ENCODE measurements at places on chromosomes 4 and X. TPM values are rescaled to one million over a fixed set of nuclear protein-coding genes. Genes with fewer than 3 reads are reported as not detected.

STS gene
- total RNA-seq = 2.1 TPM

LYAR gene
- 28.2 TPM for total RNA-seq

GPRIN3 gene
- total RNA-seq = 4.0 TPM

CXCL6 gene
- total RNA-seq = not detected

IGSF1 gene
- total RNA-seq = 0.23 TPM

RASL11B gene
- not detected for total RNA-seq

SPACA5 gene
- total RNA-seq = not detected

GLRA2 gene
- total RNA-seq = not detected

OTC gene
- total RNA-seq = not detected

GRID2 gene
- total RNA-seq = not detected

RHOXF2 gene
- total RNA-seq = not detected

APLN gene
- total RNA-seq = 0.59 TPM

LDOC1 gene
- total RNA-seq = 92.7 TPM

CLDN34 gene
- not detected for total RNA-seq

SMARCA5 gene
- total RNA-seq = 20.6 TPM

YY2 gene
- total RNA-seq = 2.9 TPM

ARHGEF6 gene
- 0.18 TPM for total RNA-seq

CT55 gene
- not detected for total RNA-seq

CHRDL1 gene
- not detected for total RNA-seq

All from A549 treated with GW870086 at 1 μM for 4 hours (cell line).